ENCODE measurements at places on chromosomes 12 and 14.

- no peaks in the 10 kb centered on the region for H3K27me3 ChIP-seq
- peak overlapping the region; percentile 100 for H3K4me3 ChIP-seq
- peak overlapping the region; percentile 100 for H3K27ac ChIP-seq
Observed at GRCh38 chr12:79935624-79936345, 888 bp upstream of the PPP1R12A start.

- no peak overlapping the region for H3K27ac ChIP-seq
- H3K4me1 ChIP-seq = peaks cover 33% of the 10 kb centered on the region
- no peak overlapping the region for H3K4me3 ChIP-seq
- H3K36me3 ChIP-seq = peaks cover 7% of the 10 kb centered on the region
- DNase-seq = no peak
Observed at GRCh38 chr12:131915000-131915689, 13.9 kb upstream of the PUS1 start.

GRCh38 chr14:60768602-60769001 lies 34.0 kb downstream of the MNAT1 start:
- H3K4me3 ChIP-seq = no peak overlapping the region
- H3K36me3 ChIP-seq = peaks cover 2% of the 10 kb centered on the region
- DNase-seq = no peak

DNA sequence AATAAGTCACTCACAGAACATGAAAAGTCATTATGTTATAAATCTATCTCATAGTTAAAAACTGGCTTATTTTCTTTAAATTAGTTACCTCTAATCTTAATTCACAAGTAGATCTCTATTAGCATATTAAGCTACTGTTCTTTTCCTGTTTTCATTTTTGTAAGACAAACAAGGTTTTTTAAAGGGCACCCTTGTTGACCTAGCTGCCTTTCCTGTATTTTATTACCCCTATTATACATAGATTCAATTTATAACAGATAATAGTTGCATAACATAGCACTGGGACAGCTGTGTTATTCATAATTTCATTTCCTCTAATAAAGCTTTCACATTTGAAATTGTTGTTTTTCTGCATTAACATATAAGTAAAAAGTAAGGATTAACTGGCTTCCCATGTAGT lies 1500.7 kb upstream of the FLRT2 start:
- H3K4me3 ChIP-seq = no peak overlapping the region
- no peak overlapping the region for H3K27ac ChIP-seq
- H3K36me3 ChIP-seq = no peaks in the 10 kb centered on the region
- H3K4me1 ChIP-seq = peaks cover 4% of the 10 kb centered on the region
- H3K27me3 ChIP-seq = no peaks in the 10 kb centered on the region

DNA sequence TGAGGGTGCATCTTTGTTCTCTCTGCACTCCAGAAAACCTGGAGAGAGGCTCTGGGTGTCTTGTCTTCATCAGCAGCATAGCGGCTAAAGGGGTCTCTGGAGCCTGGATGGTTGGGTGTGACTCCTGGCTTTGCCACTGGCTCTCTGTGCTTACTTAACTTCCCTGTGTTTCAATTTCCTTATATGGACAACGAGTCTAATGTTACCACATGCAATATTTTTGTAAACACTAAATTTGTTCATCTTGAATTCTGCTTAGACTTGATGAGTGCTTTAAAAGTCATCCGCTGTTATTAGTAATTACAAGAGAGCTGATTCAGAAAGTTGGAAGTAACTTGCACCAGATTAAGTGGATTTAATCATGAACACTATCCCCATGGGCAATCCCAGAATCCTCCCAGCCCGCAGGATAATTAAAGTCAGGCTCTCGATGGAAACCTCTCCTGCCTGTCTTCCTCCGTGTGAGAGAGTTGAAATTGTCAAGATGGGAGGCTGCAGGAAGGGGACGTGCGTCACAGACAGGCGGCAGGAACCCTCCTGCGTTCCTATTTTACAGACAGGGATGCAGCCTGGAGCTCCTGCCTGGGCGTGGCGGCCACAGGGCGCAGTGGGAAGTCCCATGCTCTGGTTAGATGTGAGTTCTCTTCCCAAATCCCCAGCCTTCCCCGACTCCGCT lies 201.2 kb downstream of the TTC8 start:
- peaks cover 18% of the 10 kb centered on the region for H3K27me3 ChIP-seq
- no peak overlapping the region for H3K27ac ChIP-seq
- no peak overlapping the region for H3K4me3 ChIP-seq
- no peak for DNase-seq
- no peaks in the 10 kb centered on the region for H3K36me3 ChIP-seq
- peaks cover 4% of the 10 kb centered on the region for H3K4me1 ChIP-seq

DNA sequence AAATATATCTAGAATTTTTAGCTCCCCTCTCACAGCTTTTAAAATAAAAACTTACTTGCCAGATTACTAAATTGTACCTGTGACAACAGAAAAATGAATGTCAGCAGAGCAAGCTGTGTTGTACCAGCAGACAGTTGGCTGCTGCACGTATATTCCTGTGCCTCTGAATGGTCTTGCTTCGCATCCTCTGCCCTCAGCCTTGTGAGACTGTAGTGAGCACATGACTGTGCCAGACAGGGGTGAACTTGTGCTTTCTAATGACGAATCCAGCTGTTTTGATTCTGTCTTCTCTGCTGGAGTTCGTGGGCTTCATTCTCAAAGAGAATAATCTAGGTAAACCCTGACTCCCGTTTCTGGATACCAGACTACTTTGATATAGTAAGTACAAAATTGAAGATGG lies 58.3 kb upstream of the FRMD6 start:
- H3K27ac ChIP-seq = no peak overlapping the region
- DNase-seq = no peak
- no peak overlapping the region for H3K4me3 ChIP-seq
- H3K27me3 ChIP-seq = no peaks in the 10 kb centered on the region
- peaks cover 36% of the 10 kb centered on the region for H3K4me1 ChIP-seq

DNA sequence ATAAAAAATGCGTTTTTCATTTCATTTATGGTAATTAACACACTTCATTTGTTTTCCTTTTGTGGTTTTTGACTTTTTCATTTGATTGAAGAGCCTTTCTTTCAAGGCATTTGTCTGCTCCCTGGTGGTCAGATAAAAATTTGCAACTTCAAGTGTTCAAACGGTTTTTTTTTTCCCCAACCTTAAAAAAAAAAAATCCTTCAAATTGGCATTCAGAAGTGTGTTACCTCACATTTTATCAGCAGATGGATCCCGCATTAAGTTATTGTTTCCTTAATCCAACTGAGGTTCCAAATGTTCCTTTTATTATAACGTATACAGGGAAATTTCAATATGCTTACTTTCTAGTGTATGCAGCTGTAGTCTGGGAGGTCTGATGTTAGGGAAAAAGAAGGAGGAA lies 47.2 kb downstream of the MYF5 start:
- no peaks in the 10 kb centered on the region for H3K27me3 ChIP-seq
- H3K4me1 ChIP-seq = peaks cover 7% of the 10 kb centered on the region
- no peak for DNase-seq
- no peak overlapping the region for H3K4me3 ChIP-seq

DNA sequence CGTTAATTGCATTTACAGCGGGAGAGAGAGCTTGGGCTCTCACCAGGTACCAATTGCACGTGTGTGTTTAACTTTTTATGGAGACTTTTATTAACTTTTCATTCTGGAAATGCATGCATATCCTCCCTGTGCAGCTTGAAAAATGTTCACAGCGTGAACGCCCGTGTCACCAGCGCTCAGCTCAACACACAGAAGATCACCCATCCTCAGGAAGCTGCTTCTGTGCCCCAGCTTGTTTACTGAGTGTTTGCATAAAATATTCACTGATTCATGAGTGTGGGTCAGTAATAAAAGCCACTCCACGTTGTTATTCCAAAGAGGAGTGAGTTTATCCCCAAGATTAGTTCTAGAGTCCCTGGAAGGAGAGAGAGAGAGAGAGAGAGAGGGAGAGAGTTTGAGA lies 75.5 kb upstream of the FZD10 start:
- no peak overlapping the region for H3K27ac ChIP-seq
- no peaks in the 10 kb centered on the region for H3K36me3 ChIP-seq
- DNase-seq = no peak
- H3K4me1 ChIP-seq = no peaks in the 10 kb centered on the region
- no peak overlapping the region for H3K4me3 ChIP-seq

GRCh38 chr12:10301103-10301502 lies 6.6 kb upstream of the KLRD1 start:
- H3K4me3 ChIP-seq = no peak overlapping the region

DNA sequence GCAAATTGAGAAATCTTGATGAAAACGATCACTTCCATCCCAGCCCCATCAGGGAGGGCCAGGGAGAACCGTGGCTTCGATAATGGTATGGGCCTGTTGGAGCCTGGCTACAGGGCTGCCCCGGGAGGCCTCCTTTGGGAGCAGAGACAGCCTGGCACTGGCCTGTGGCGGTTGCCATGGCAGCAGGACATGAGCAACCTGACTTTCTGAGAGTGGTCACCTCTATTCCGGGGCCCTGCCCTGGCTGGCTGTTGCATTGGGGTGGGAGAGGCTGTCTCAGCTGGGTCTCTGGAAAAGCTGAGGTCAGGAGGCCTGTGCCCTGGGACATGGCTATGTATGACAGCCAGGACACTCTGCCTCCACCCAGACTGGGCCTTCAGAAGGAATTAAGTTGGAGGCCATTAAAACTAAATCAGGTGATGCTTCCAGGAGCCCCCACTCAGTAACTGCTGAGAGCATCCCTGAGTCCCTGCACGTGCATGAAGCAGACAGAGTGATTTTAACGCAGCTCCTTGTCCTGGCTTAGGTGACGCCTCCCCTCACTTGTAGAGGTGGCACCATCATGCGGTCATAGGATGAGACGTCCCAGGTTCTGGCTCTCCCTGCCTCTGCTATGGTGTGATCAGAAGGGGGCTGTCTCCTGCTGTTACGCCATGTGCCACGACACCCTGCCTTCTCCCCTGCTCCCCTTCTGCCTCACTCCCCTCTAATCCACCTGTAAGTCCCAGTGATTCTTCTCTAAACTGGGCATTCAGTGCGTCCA lies 126.3 kb downstream of the SLC25A47 start:
- H3K27ac ChIP-seq = no peak overlapping the region
- H3K36me3 ChIP-seq = peaks cover 2% of the 10 kb centered on the region
- H3K4me1 ChIP-seq = peaks cover 3% of the 10 kb centered on the region
- no peak for DNase-seq
- H3K27me3 ChIP-seq = no peaks in the 10 kb centered on the region
- no peak overlapping the region for H3K4me3 ChIP-seq

DNA sequence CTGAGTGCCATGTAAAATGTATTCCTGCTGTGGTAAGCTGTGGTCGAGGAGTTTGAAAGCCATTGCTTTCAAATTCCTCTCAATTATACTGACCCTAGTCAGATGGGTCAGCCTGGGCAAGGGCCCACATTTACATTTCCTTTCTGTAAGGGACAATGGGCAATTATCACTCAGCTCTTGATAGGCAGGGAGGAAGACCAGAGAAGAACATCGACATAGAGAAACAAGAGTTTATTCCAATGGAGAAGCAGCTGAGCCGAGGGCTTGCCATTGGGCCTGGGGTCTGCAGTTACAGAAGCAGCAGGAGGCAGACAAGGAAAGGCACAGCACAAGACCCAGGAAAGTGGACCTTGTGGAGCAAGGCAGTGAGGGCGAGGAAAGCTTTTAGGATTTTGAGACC lies 9.7 kb downstream of the NRIP2 start:
- H3K27me3 ChIP-seq = no peaks in the 10 kb centered on the region
- H3K4me3 ChIP-seq = no peak overlapping the region
- peaks cover 51% of the 10 kb centered on the region for H3K36me3 ChIP-seq
- no peaks in the 10 kb centered on the region for H3K4me1 ChIP-seq
- no peak for DNase-seq
- no peak overlapping the region for H3K27ac ChIP-seq

DNA sequence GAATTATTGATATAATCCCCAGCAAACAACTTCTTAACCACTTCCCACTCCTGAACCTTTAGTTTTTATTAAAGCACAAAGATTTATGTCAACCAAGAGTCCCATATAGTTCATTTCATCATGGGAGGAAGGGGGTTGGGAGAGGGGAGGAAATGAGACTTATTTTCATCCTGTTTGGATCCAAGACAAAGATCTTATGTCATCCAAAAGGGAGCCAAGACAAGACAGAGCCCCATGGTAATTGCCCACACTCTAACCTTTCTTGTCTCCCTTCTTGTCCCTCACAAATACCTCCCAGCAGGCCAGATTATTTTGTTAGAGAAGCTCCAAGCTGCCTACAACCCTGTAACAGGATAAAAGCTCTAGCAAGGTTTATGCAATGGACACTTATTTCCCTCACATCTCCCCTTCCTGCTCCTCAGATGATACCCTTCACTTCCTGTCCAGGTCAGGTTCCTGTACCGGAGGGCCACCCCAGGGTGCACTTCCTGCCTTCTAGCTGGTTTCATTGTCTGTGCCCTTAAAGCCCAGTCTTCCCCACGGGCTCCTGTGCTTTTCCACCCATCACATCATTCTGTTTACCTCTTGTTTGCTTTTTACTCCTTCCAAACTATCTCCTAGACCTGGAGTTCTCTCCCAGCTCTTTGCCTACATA lies 123.7 kb upstream of the MDM1 start:
- H3K27me3 ChIP-seq = no peaks in the 10 kb centered on the region
- no peaks in the 10 kb centered on the region for H3K36me3 ChIP-seq
- peaks cover 27% of the 10 kb centered on the region for H3K4me1 ChIP-seq
- no peak overlapping the region for H3K27ac ChIP-seq

DNA sequence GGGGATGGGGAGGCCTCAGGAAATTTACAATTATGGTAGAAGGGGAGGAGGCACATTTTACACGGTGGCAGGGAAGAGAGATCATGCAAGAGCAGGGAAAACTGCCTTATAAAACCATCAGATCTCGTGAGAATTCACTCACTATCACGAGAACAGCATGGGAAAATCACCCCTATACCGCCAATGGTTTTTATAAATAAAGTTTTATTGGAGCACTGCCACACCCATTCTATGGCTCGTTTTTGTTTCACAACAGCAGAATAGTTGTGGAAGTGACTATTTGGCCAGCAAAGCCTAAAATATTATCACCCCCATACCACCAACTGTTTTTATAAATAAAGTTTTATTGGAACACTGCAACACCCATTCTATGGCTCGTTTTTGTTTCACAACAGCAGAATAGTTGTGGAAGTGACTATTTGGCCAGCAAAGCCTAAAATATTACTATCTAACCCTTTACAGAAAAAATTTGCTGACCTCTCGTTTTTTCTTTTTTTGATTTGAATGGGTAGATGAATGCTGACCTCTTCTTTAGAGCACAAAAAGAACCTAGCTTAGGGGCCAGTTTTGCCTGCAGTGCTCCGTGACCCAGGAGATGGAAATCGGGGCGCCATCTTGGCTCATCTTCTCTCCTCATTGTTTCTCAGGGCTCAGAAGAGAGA lies 77.3 kb upstream of the RIN3 start:
- no peak overlapping the region for H3K4me3 ChIP-seq
- no peak overlapping the region for H3K27ac ChIP-seq
- no peaks in the 10 kb centered on the region for H3K36me3 ChIP-seq
- H3K27me3 ChIP-seq = no peaks in the 10 kb centered on the region
- H3K4me1 ChIP-seq = no peaks in the 10 kb centered on the region

DNA sequence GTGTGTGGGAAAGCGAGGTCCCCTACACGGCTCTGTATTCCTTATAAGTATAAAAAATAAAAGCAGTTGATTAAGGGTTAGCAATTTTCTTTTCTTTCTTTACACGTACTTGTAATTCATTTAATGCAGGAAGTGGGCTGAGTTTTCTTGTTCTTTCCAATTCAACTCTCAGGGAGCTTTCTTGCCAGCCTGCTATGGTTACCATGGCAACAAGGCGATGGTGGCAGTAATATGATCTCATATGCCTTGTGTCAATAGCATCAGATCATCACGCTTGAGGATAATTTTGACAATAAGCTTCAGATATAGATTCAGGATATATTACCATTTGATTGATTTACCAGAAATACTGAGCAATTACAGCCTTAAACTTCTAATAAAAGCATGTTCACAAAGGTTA lies 466.5 kb downstream of the APAF1 start:
- no peak overlapping the region for H3K27ac ChIP-seq
- no peaks in the 10 kb centered on the region for H3K36me3 ChIP-seq
- H3K4me1 ChIP-seq = no peaks in the 10 kb centered on the region
- no peak overlapping the region for H3K4me3 ChIP-seq
- peaks cover 3% of the 10 kb centered on the region for H3K27me3 ChIP-seq
